ENCODE measurements at places on chromosomes 11 and 22. TPM values are rescaled to one million over a fixed set of nuclear protein-coding genes. Genes with fewer than 3 reads are reported as not detected.

GRCh38 chr11:117185736-117186430 is 7.3 kb downstream of the SIDT2 start:
- DNase-seq = no peak

DNA sequence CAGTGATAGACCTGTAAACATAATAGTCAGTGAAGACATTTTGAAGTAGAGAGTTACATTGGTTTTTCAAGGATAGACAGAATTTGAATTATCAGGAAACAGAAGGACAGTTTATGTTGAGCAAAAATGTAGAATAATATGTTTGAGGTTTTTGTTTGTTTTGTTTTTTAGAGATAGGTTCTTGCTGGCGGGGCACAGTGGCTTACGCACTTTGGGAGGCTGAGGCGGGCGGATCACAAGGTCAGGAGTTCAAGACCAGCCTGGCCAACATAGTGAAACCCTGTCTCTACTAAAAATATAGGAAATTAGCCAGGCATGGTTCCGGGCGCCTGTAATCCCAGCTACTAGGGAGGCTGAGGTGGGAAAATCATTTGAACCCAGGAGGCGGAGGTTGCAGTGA is 35.6 kb downstream of the BCL2L13 start:
- DNase-seq = no peak

- DNase-seq = no peak
These were observed 84.7 kb downstream of the CDKN1C start for GRCh38 chr11:2800655-2801531.

OSBP2 gene
- 4.7 TPM for total RNA-seq

CCDC157 gene
- 3.2 TPM for total RNA-seq

CHRM4 gene
- not detected for total RNA-seq

TLCD5 gene
- total RNA-seq = 3.2 TPM

DNA sequence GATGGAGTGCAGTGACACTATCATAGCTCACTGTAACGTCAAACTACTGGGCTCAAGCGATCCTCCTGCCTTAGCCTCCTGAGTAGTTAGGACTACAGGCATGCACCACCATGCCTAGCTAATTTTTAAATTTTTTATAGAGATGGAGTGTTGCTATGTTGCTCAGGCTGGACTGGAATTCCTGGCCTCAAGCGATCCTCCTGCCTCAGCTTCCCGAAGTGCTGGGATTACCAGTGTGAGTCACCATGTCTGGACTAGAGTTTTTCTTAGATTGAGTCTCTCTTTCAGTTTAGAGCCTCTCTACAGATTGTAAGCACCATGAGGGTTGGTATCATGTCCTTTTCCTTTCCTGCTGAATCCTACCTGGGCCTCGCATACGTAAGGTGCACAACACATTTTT is 57.3 kb upstream of the ALKBH3 start:
- DNase-seq = no peak
